ENCODE measurements at places on chromosomes 11 and 22.

DNA sequence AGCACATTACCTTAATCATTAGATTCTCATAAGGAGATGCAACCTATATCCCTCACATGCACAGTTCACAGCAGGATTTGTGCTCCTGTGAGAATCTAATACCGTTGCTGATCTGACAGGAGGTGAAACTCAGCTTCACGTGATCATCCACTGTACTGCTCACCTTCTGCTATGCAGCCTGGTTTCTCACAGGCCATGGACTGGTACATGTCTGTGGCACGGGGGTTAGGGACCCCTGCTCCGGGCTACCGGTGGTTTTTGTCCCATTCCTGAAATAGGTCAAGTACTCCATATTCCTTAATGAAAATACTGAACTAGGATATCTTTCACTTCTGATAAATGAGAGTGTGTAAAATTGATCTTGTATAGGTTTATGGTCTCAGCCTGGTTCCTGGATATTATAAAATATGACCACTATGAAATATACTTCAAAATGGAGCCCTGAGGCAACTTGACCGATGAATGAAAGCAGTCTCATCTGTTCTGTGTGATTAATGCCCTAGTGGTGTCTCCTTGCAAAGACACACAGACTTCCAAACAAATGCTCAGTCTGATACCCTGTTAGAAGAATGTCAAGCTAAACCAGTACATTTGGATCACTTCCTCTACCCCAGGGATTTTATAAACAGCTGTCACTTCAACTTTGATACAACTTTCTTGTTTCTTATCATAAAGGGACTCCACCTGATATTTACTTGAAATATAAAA, 492.9 kb upstream of the ANO3 start:
- DNase-seq: no peak

DNA sequence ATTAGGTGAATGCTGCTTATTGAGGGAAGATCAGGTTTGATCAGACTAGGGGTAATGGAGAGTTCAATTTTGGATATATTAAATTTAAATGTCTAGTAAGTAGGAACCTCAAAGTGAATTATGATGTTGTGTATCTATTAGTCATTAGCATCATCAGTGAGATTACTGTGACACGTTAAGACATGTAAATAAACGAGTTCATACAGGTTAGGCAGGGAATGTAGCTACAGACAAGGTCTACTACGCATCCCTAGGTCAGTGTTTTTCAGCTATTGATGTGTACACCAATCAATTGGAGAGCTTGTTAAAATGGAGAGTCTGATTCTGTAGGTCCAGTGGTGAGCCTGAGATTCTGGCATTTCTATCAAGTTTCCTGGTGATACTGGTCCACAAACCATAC, 120.1 kb upstream of the LRRC4C start:
- no peak for DNase-seq

DNA sequence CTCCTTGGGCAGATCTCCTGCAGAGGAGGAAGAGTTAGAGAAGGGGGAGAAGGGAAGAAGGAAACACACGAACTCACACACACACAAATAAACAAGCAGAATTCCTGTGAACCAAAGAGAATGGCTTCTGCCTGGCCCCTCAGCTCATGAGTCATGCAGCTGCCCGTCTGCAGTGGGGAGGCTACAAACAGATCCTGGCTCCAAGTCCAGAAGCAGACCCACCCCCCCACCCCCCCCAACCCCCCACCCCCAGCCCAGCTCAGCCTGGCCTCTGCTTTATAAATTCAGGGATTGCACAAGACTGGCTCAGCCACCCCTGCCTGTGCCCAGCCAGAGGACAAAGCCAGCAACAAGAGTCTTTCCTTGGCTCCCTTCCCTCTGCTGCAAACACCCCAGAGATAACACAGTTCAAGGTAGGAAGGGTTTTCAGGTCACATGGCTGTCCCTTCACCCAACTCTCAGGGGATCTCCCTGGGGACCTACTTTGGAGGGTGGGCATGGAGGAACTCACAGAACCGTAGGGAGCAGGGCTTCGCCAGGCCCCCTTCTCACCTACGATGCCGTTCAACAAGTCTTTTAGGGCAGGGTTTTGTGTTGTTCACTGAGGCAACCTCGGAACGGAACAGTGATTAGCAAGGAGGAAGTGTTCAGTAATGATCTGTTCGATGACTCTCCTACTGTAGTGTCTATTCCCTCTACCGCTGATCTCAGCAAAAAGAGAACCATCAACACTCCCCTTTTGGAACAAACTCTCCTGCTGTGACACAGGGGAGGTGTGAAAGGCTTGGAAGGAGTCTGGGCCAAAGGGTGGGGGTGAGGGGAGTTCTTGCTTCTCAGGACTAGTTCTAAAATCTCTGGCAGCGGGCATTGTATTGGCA, 35.5 kb downstream of the RPL27A start:
- DNase-seq: peak; percentile 88

- no peak for DNase-seq
Observed at GRCh38 chr11:87384078-87384729, 346.5 kb downstream of the TMEM135 start.

GRCh38 chr11:34891611-34892010, 24.6 kb downstream of the APIP start:
- no peak for DNase-seq

GRCh38 chr11:22634897-22635629, 9.4 kb upstream of the FANCF start:
- DNase-seq: peak; percentile 61

GRCh38 chr11:46290011-46290410, 12.5 kb downstream of the CREB3L1 start:
- no peak for DNase-seq

DNA sequence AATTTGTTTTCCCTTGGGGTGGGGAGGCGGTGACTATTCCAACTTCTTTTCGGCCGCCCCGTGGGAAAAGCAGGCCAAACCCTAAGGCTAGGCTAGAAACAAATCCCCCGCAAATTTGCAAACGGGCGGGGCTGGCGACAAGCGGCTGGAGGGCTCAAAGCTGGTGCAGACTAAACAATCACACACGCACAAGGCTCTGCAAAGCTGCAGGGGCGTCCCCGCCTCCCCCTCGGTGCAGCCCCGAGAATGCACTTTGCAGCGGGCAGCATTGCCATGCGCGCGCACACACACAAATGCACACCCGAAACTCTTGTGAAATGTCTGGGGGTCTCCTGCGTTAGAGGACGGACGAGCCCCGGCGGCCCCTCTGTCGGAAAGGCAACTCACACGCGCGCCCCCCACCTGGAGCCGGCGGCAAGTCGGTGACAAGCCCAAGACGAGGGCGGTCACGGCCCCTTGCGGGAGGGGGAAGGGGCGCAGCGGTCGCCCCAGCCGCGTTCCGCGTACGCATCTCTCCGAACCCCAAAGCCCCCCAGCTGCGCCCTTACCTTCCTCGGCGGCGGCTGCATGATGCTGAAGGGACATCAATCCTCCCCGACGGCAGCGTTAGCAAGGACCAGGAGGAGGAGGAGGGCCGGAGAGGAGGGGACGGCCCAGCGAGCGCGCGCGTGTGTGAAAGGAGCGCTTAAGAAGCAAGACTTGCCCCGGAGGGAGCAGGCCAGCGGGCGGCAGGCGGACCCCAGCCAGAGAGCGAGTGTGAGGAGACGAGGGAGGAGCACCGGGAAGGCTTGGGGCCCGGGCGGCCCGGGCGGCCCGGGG, 600 bp downstream of the FCHSD2 start:
- DNase-seq: peak; percentile 55

DNA sequence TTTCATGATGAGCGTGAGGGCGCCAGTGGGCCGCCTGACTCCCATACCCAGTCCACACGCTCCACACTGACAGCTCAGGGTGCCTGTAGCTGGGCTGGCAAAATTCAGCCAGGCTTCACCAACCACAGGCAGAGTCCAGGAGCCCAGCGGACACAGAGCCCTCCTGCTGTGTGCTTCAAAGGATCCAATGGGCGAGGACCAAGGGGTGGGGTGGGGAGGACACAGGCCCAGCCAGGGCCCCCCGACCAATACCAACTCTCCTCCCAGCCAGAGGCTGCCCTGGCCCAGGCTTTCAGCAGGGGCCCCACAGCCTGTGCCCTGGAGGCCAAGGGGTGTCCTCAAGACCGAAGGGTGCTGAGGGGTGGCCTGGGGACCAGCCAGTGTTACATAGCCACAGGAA, 336.1 kb downstream of the CTTN start:
- no peak for DNase-seq

DNA sequence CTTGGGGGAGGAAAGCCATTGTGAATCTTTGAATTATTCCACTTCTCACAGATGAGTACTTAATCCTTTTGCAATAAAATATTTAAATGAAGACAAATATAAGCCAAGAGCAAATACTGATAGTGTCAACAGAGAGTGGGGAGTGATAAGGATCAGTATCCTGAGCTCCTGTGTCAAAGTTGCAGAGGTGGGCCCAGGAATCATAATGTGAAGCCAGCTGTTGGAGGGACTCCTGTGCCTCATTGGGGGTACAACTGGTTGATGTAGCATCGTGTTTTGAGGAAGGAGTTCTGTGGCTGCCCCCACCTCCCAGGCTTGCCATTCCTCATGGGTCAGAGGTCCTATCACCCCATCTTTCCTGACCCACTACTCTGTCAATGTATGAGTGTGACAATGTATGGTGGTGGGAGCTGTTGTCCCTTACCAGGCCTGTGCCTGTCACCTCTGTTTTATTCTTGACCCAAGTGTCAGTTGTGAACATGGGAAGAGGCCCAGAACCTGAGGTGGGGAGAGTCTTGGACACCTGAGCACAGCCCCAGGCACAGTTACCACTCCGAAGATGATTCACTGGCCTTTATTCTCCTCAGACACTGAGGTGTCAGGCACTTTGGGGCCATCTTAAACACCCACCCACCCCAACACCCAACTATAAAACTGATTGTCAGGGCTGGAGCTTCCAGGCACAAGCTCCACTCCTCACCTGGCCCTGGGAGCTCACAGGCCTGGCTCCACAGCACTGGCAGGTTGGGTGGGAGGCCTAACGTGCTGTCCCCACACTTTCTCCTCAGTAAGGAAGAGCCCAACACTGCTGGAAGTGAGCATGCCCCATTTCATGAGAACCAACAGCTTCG, 38.4 kb downstream of the KCNQ1OT1 start:
- no peak for DNase-seq

- no peak for DNase-seq
Observed at GRCh38 chr11:12826441-12826840, 152.2 kb downstream of the TEAD1 start.

GRCh38 chr11:60838132-60838531, 3.8 kb upstream of the CCDC86 start:
- DNase-seq: no peak

DNA sequence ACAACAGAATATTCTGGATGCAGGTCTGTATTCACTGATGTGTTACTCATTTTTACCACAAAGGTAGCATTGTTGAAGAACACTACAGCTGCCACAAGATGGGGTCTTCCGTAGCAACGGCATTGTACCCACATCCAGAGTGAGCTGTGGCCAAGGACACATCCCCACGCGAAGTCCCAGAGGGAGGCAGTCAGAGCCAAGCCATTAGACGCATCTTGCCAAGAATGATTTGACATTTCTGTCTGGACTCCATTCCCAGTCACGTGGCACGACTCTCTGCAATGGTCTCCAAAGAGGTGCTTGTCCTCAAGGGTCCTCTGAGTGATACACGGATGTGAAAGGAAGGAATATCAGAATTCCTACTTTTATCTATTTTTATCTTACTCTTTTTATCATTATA, 15.5 kb downstream of the OPCML start:
- DNase-seq: no peak

DNA sequence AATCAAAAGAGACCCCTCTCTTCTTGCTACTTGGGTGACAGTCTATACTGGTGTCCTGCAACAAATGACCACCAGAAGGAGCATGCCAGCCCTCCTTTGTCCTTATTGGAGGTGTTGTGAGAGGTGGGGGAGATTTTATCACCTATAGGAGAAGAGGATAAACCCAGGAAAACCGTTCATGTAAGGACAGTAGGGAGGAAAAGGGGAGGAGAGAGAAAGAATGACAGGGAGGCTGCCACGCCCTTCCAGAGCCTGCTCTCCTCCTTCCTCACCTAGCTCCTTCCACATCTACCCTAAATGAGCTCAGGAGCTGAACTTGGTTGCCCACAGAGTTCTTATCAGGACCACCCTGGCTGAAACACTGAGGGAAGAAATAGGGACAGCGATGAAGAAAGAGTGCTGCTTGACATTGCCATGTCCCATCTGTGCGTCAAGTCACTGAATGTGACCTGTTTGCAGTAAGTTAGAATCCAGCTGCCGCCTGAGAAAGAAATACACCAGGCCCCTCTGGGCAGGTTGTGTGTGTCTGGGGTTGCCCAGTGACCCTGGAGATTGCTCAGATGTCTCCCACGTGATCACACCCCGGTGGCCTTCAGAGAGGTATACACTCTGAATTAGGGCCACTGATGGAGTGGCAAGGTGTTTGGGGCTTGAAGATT, 40.4 kb upstream of the ETS1 start:
- DNase-seq: no peak

DNA sequence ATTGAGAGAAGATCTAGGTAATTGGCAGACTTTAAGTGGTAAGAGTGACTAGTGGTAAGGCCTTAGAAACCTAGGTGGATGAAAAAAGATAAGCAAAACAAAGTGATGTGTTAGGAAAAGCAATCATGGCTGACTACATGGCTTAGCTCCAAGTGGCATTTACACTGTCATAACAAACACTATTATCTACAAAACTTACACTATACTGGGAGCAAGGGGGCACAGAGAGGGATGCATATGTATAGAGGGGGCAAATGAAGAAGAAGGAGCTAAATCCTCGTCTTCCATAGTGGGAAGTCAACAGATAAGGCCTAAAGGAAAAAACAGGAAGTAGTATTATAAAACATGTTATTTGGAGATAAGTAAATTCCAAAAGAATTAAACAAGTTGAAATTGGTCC, 32.5 kb downstream of the ADORA2A start:
- DNase-seq: no peak

GRCh38 chr11:10407055-10407454, 48.0 kb upstream of the AMPD3 start:
- DNase-seq: peak; percentile 81

DNA sequence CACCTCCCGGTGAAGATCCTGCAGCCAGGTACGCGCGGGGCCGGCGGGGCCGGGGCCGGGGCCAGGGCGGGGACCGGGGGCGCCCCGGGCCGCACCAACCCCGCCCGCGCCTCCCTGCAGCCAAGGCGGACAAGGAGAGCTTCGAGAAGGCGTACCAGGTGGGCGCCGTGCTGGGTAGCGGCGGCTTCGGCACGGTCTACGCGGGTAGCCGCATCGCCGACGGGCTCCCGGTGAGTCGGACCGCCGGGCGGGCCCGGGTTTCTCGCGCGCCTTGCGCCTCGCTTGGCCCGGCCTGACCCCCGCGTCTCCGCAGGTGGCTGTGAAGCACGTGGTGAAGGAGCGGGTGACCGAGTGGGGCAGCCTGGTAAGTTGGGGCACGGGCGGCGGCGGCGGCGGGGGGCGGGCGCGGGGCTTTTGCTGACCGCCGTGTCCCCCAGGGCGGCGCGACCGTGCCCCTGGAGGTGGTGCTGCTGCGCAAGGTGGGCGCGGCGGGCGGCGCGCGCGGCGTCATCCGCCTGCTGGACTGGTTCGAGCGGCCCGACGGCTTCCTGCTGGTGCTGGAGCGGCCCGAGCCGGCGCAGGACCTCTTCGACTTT, 531 bp downstream of the PIM3 start:
- no peak for DNase-seq
